ENCODE measurements at places on chromosomes 6 and 20.
A peak's percentile ranks its signal among the peaks of the same experiment; 100 is the strongest.

DNA sequence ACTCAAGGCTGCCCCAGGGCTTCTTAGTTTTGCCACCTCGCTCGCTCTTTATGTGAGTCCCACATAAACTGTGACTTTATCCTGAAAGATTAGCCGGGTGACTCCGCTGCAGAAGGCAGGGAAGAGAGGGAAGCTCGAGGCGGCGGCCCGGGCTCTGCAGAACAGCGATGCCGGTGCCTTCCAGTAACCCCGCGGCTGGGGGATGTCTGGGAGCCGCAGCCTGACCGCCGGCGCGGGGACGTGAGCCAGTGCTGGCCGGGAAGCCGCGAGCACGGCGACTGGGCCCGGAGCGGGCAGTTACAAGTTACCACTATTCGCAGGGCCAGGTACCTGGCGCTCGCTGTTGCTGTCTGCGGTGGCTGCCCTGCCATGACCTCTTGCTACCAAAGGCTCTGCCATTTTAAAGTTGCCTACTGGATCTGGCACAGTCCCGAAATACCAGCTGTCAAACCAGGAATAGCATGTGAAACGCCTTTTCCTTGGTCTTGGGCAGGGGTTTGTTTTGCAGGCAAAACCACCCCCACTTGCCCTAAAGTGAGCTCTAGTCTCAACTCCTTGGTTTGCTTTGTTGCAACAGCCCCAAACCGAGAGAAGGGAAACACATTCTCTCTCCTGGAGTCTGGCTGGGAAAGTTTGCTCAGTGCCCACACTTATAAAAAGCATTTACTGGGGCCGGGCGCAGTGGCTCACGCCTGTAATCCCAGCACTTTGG, 124.0 kb upstream of the SLC2A12 start:
- no peak for DNase-seq

DNA sequence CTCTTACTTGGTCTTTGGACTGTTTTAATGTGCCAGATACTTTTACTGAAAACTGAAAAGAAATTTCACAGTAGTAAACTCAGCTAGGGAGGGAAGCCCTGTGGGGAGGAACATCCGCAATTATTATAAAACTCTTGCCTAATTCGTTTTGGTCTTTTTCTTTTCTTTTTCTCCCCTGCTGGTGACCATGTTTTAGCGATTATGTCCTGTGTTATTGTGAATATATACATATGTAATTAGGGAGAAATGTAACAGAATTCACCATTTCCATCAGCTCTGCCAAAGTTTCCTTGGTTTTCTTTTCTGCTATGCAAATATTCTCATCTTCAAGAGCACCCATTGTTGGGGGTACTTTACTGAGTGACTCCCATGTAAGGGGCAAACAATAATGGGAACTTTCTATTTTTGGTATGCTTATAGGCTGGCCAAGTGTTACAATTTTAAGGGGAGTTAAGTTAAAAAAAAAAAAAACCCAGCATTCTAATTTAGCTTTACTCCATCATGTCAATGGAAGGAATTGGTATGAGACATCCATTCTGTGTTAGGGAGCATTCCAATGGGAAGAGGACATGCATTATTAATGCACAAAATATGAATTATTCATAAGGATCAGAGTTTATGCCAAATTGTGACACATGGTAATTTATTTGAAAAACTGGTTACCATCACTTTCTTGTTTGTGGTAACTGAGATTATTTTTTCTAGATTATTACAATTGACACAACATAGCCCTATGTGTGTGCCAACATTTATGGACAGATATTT, 2.0 kb downstream of the DOK5 start:
- no peak for DNase-seq

GRCh38 chr6:109793792-109794191, 102.7 kb downstream of the FIG4 start:
- peak; percentile 63 for DNase-seq

- no peak for DNase-seq
Measured at GRCh38 chr20:57562541-57563465, 1.9 kb downstream of the PCK1 start.

DNA sequence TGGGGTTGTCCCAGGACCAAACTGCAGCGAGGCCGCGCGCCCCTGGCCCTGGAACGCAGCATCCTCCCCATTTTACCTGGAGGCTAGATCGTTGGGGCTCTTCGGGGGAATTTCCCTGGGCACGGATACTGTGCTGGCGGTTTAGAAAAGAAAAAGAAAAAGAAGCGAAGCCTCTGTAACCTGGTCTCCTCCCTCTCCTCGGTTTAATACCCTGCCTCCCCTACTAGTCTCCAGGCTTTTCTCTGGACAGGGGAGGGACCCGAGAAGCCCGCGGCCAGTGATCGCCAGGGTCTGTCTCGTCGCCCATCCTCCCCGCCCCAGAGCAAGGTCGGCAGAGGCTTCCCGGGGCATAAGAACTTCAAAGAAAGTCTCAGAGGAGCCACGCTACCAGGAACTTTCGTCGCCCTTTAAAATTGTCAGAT, 6.1 kb upstream of the LAMP5 start:
- DNase-seq, result no peak
